ENCODE measurements at places on chromosomes 5 and 9.
A peak's percentile ranks its signal among the peaks of the same experiment; 100 is the strongest.

- DNase-seq = peak; percentile 92
These were observed 237.0 kb downstream of the PAPPA start for GRCh38 chr9:116390303-116391228.

GRCh38 chr5:146340260-146341081 lies 1.8 kb downstream of the POU4F3 start:
- no peak for DNase-seq

- no peak for DNase-seq
These were observed 18.6 kb downstream of the RALGDS start for GRCh38 chr9:133102190-133103021.

GRCh38 chr5:119966028-119966427 lies 336.7 kb downstream of the FAM170A start:
- no peak for DNase-seq

DNA sequence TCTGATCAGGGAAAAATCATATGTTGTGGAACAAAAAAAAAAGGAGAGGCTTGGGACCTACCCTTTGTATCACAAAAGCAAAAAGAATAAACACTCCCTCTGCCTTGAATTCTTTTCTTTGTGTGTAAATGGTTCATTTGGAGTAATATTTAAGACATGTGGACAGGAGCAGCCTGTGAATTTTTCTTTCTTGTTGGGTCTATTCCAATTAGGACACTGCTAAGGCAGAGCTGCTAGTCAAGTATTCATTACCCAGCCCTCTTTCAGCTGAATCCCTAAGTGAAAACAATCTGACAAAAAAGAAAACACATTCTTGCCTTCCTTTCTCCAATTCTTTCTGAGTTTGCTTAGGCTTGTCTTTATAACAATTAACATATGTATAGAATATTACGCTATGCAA lies 330.0 kb downstream of the EBF1 start:
- no peak for DNase-seq

- no peak for DNase-seq
These were observed 63.6 kb upstream of the PSD2 start for GRCh38 chr5:139732019-139732418.

DNA sequence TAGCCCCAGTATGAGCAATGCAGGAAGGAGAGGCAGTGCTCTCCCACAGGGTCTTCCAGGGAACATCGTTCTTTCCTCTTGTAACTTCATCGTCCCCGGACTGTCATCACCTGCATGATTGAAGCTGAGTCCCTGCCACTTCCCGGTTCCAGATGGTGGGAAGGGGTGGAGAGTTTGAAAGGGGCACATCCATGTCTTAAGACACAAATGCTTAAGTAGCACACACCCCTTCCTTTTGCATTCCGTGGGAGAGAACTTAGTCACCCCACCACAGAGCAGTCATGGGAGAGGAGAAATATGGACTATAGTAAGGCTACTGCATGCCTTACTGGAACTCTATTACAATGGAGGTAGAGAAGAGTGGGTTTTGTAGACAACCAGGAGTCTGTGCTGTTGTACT lies 165.3 kb upstream of the GAS1 start:
- no peak for DNase-seq

- DNase-seq = no peak
These were observed 189.1 kb upstream of the IL12B start for GRCh38 chr5:159519365-159519764.

- peak; percentile 17 for DNase-seq
These were observed 353.7 kb downstream of the SLCO4C1 start for GRCh38 chr5:101942321-101942882.

DNA sequence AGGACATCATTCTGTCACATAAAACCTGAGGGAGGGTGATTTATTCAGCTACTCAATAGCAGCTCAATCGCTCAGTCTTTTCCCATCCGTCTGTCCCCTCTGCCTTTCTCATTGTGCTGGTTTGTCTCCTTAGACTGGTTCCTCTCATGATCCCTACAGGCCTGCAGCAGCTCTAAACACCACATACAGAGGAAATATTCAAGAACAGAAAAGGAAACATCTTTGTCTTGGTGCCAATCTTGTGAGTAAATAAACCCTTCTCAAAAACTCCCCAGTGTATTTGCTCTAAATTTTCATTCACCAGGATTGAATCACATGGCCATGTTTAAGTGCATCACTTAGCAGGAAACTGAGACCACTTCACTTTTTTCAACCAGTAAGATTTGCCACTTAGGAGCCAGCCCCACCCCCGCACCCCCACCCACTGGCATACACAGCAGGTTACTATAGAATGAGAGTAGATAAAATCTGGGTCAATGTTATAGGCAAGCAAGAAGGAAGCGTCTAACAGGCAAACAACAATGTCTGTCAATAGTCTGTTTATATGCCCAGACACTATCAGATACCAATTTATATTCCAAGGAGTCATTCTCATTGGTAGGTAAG lies 895.5 kb upstream of the DMAC1 start:
- DNase-seq = no peak

- DNase-seq = no peak
These were observed 1782.4 kb upstream of the WWC1 start for GRCh38 chr5:166509085-166509484.

GRCh38 chr5:111134087-111134486 lies 41.9 kb downstream of the WDR36 start:
- DNase-seq = no peak

DNA sequence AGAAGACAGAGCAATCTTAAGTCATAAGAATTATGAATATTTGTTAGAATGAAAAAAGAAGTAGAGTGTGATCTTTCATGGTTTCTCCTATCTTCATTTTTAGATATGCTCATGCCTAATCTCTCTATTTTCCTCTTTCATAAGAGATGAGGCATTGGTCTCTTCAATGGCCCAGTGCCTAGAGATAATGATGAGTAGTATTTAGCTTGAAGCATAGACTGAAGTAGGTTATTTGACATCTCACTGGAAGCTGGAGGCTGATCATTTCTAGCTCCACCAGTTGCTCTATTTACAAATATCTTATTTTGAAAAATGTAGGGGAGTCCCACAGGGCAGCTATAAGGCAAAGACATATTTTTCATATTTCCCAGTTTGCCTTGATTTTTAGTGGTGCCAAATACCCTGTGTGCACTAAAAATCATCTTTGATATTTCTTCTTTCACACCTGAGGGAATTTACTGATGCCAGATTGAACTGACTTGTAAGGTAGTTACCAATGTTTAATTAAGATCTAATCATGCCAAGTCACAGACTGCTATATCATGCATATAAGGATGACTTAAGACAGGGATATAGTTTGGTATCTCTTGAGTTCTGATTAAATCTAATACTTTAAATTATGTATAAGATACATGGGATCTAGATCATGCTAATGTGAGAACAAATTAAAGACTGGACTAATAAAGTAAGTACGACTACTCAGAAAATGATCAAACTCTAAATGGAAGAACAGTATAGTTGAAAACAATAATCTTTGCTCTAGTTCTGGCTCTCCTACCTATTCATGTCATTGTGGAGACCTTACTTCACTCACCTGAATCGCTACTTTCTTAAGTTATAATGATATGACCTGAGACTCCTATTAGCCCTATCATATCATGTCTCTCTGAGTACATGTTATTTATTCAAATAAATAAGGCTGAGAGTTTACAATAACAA lies 108.2 kb upstream of the IFNE start:
- DNase-seq = no peak

GRCh38 chr5:61854531-61854930 lies 451.5 kb upstream of the KIF2A start:
- DNase-seq = no peak

DNA sequence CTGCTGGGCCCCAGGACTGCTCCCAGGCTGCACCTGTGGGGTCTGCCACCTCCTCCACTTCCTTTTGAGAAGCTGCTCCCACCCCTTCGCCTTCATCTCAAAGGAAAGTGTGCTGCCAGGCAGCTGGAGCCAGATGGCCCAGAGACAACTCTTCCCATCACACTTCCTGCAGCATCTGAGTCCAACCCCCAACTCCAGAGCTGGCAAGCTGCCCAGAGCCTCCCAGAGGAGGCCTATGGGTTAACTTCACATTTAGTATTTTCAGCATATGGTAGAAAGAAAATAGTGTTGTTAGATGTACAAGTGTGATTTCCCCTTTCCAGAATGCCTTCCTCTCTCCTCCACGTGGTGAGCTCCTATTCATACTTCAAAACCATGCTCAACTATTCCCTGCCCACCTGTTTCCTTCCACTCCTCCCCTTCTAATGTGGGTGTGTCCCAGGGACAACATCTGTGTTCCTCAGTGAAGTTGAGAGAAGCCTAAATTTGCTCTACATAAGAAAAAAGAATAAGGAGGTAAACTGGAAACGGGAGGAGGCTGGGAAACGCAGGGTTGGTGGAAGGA lies 38.6 kb upstream of the KCNMB1 start:
- no peak for DNase-seq

DNA sequence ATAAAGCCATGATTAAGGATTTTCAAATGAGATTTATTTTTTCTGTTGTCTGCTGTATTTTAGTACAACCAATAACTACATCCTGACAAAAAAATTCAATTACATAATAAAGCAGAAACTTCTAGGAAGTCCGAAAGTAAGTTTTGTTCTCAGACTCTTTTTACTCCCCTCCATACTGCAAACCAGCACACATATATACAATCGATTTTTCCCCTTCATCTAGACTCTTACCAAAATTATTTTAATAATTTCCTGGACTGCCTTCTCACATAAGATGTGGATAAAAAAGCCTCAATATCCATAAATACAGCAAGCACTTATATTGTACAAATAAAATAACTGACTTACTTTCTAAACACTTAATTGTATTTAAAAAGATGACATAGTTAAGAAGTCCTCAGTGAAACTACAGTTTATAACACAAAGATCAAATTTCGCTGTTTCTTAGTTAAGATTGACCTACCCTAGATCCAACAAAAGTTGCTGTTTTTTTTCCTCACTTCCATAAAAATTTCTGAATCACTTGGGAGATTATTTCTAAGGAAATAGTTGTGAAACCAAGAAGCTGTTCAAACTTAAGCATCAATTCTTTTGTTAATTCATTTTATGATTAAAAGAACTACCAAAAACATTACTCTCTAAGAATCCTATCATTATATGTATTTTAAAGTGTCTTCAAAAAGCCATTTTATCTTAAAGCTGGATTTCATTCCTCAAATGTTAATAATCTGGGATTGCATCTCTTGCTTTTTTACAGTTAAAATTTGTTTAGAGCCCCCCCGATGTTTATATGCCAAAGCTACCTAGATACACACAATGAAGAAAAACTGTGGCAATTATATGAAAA lies 74.7 kb upstream of the IFNE start:
- DNase-seq = no peak

GRCh38 chr9:126454795-126455194 lies 128.2 kb downstream of the MVB12B start:
- DNase-seq = no peak

GRCh38 chr5:10151656-10152055 lies 98.0 kb downstream of the ATPSCKMT start:
- DNase-seq = no peak

- no peak for DNase-seq
These were observed 83.4 kb downstream of the AP3B1 start for GRCh38 chr5:78211052-78211451.

GRCh38 chr5:93107805-93108520 lies 473.1 kb downstream of the NR2F1-AS1 start:
- DNase-seq = no peak

- DNase-seq = no peak
These were observed 25.8 kb downstream of the COL23A1 start for GRCh38 chr5:178564397-178564796.

DNA sequence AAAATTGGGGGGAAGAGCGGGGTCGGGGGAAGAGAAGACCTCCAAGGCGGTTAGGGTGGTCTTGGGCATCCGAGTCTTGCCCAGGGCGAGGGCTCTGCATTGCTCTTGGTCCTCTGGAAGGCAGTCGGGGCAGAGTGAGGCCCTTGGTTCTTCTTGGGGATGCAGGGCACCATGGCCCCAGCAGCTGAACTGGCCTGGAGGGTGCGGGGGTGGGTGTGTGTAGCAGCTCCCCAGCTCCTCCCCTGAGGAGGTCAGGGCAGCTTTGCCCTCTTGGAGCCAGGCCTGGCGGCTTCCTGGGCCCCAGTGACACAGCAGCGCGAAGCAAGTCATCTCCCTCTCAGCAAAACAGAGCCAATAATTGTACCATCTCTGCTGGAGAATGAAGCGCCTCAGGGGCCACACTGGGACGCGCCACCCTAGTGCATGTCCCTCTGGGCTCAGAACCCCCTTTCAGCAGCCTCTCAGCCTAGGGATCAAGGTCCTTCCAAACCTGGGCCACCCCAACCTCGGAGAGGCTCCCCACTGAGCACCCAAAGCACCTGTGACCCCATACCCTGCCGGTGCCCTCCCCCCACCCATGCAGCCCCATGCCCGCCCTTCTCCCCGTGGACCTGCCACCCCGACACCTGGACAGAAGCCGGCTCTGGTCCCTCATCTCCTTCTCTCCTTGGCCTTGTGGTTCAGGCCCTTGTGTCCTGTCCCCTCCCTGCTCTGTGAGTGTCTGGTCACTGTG lies 10.4 kb upstream of the RXRA start:
- DNase-seq = no peak

- DNase-seq = no peak
These were observed 2.1 kb downstream of the CACNA1B start for GRCh38 chr9:137879566-137880150.

GRCh38 chr5:154364771-154365170 lies 81.0 kb upstream of the SAP30L start:
- DNase-seq = no peak

DNA sequence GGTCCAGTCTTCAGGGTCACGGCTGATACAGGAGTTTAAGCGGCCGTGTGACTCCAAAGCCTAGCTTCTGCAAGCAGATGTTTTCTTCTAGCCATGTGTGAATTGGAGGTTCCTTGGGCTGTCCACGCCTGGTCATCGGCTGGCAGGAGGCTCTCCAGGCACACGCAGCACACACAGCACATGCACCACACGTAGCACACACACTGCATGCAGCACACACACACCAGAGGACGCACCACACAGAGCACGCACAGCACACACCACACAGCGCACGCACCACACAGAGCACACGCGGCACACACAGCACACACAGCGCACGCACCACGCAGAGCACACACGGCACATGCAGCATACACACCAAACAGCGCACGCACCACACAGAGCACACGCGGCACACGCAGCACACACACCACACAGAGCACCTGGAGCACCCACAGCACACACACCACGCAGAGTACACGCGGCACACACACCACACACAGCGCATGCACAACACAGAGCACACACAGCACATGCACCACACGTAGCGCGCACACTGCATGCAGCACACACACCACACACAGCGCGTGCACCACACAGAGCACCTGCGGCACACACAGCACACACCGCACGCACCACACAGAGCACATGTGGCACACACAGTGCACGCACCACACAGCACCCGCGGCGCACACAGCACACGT lies 234.3 kb downstream of the FANCC start:
- DNase-seq = no peak
